ENCODE measurements at places on chromosomes 3 and 15.
A peak's percentile ranks its signal among the peaks of the same experiment; 100 is the strongest.

- no peak for DNase-seq
Measured at GRCh38 chr3:83235180-83235814, 1473.9 kb upstream of the GBE1 start.

- DNase-seq: no peak
Measured at GRCh38 chr3:190307164-190307545, 15.1 kb downstream of the CLDN1 start.

DNA sequence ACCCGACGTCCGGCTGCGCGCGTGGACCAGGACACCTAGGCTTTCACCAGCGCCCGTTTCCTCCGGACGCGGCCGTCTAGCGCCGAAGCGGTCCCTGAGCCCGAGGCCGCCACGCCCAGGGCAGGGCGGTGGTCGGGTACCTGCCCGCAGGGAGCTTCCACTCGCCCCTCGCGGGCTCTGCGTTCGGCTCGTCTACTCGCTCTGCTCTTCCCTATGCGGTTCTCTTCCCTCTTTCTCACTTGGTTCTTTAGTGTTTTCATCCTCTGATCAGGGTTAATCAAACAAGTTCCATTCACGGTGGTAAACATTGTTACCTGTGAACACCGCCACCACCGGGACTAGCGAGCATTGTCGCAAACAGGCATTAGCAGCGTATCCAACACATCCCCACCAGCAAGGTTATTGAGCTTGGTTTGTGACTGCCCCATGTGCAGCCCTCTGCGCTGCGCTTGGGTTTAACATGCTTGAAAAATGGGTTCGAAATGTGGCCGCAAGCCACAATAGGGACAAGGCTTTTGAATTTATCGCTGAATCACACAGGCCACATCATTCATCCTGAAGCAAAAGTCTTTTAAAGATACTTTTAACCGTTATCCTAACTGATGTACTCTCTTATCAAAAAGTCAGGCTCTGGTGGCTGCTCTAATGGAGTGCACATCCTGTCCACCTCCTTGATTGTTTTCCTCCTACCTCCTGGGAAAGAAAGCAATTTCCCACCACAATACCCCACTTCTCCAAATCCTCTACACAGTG lies 843 bp upstream of the CD47 start:
- DNase-seq: no peak

DNA sequence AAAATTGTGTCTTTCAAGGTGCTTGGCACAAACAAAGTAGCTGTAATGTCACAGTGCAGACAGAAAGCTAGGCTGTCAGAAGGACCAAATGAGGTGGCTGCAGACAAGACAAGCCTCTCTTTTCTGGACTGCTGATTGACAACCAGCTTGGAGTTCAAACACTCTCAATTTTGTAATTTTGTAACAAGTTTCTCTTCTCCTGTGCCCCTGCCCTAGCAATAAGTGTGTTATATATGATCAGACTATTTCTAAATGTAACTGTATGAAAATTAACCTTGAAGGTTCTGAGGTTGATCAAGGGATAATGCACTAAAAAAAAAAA lies 172.0 kb downstream of the P3H2 start:
- no peak for DNase-seq

DNA sequence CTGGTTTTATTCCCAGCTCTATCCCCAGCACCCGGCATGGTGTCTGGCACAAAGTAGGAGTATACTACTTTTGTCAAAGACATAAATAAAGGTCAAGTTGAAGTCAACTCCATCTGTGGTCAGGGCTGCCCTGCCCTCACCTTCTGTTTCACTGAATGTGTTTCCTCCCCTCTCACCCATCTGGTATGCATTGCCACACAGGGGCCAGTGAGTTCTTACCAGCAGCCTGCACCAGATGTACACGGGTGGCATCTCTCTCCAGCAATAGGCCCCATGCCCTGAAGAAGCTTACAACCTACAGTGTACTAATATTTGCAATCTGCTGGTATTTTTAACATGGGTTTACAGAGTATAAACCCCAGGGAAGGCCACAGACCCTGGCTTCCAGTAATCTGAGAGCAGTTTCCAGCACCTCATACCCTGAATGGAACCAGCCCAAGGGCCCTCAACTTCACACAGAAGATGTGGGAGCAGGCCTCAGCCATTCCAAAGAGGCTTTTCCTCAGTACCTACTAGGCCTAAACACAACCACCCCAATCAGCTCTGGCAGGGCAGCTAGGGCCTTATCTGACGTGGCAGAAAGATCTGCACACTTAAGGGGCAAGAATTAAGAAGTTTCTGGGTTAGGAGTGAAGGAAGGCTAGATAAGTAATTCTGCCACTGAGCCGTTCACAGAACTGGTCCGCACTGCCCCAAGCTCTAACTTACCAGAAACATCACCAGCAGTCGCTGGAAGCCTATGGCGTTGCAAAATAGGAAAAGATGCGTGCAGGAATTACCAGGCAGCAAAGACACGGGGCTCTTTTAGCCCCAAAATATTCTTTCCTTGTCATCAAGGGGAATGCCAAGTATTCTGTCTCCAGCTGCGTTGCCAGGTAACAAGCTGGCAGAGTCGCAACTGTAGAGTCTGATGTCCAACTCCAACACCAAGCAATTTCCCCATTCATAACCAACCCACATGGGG lies 2.1 kb downstream of the IDH2 start:
- peak; percentile 26 for DNase-seq

DNA sequence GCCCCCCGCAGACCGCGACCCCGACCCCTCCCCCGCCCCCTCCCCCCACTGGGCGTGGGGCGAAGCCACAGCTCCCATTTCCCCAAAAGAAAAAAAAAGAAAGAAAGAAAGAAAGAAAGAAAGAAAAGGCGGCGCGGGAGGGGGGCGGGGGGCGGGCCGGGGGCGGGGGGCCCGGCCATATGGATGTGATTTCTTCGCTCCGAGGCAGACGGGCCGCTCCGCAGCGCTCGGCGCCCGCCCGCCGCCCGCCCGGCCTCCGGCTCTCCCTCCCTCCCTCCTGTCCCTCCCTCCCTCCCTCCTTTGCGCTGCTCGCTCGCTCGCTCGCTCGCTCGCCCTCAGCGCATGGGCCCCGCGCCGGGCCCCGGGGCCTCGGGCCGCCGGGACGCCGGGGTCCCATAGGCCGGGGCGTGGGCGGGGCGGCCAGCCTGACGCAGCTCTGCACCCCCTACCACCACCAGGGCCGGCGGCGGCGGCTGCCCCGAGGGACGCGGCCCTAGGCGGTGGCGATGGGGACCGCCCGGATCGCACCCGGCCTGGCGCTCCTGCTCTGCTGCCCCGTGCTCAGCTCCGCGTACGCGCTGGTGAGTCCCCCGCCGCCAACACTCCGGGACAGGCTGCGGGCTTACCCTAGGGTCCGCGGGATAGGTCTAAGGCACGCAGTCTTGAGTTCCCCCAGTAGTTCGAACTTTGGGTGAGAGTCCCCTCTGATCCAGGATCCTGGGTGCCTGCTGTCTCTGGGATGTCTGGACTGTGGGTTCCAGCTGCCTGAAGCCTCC lies 5.7 kb downstream of the PTH1R start:
- peak; percentile 33 for DNase-seq

Measured in NCI-H2029 (cell line).